ENCODE measurements at places on chromosomes 5 and 9.

DNA sequence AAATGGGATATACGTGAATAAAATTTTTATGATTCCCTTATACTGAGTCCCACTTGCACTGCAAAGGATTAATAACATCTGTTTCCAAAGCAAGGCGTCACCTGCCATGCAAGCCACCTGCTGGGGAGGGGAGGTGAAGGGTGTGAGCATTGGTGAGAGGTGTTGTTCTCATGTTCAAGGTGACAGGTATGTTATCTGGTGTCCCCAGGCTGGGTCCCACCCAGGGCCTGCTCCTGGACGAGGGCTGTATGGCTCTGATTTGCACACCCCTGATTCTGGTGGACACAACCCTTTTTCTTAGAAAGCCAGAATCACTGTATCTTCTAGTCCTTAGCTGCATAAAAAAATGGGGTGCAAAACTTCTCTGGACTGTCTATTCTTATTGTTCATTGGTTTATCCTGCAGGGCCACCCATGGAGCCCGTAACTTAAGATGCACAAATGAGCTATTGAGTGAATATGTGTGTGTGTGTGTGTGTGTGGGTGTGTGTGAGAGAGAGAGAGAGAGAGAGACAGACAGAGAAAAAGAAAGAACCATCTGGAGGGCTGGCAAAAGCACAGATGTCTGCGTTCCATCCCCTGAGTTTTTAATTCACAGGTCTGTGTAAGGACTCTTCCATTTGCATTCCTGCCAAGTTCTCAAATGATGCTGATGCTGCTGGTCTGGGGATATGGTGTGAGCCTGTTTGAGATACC is 53.7 kb downstream of the SYK start:
- DNase-seq = no peak

- DNase-seq = no peak
Measured at GRCh38 chr9:36113999-36114398, 22.5 kb upstream of the GLIPR2 start.

- DNase-seq = no peak
Measured at GRCh38 chr5:160287378-160288051, 24.8 kb downstream of the CCNJL start.

- DNase-seq = no peak
Measured at GRCh38 chr5:121315786-121316185, 535.9 kb upstream of the FTMT start.

DNA sequence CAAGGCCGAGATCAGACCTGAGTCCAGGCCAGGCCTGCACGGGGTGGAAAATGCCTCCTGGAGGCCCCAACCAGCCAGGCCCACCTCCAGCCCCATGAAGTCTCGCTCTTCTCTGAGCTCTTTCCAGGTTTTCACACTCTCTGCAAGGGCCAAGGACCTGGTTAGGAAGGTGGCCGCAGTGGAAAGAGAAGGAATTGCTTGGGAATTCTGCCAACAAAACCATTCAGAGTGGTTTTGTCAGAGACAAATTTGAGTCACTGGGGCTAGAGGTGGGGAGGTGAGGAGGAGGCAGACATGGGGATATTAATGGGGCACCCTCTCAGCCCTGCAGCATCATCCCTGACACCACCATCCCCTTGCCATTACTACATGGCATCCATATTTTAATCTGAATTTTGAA is 261.0 kb downstream of the ROR2 start:
- DNase-seq = no peak

GRCh38 chr9:110320651-110321445 is 16.8 kb downstream of the TXNDC8 start:
- DNase-seq = no peak

GRCh38 chr5:171984748-171985419 is 21.6 kb downstream of the FBXW11 start:
- DNase-seq = no peak

GRCh38 chr5:81222285-81222684 is 10.8 kb upstream of the CKMT2 start:
- DNase-seq = no peak

- no peak for DNase-seq
Measured at GRCh38 chr5:130476325-130476724, 572.1 kb downstream of the CHSY3 start.

- DNase-seq = no peak
Measured at GRCh38 chr5:83370957-83371356, 100.6 kb upstream of the VCAN start.

DNA sequence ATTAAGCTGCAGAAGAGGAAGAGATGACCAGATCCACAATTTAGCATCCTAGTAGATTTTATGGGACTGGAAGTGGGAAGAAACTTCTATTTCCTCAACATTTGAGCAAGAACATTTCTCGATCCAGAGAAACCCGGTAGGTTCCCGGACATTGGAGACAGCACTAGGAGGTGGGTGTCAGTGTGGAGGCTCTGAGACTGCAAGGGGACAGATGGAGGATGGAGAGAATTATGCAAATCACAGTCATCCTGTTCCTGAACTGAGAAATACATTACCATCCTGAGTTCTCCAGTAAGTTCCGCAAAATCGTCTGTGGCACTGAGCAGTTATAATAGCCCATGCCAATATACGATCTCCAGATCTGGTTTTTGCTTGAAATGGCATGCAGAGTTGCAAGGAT is 25.6 kb downstream of the GLDC start:
- DNase-seq = no peak

DNA sequence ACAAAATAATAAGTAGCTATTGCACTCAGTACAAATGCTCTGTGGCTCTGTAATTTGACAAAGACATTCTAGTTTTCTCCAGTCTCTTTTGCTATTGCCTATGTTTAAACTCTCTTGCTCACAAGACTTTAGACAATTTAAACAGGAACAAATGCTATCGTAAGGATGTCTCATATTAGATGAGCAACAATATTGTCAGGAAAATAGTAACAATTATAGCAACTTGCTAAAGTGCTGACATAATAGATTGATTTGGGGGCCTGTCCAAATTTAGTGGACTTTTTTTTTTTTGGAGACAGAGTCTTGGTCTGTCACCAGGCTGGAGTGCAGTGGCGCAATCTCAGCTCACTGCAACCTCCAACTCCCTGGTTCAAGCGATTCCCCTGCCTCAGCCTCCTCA is 11.8 kb downstream of the KIF2A start:
- DNase-seq = no peak
